ENCODE measurements at places on chromosomes 1 and 21.

DNA sequence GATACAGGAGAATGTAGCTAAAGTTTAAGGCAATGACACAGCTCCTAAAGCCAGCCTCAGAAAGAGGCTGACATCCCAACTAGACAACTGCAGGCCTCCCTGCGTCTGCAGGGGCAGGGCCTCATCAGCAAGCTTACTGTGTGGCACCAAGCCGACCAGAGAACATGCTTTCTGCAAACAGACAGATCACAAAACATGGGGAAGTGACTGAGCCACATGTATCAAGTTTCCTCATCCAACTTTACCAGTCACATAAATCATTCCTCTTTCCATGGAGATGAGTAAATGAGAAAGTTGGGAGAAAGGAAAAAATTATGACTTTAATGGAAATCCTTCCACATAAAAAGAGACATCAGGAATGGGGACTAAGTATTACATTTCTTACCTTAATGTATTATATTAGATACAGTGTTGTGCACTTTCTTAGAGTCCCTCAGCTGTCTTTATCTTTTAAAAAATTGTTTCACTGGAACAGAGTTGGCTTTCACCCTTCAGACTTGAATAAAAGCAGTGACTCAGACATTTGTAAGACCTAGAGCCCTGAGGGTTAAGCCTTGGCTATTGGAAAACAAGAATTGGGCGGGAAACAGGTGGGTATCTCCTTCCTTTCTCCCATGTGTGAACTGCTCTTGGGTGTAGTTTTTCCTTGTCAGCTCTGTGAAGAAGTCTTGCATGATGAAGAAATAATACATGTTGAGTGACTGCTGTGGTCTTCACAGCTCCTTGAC is 305.7 kb upstream of the SNX7 start:
- H3K36me3 ChIP-seq = no peaks in the 10 kb centered on the region
- no peak overlapping the region for H3K4me3 ChIP-seq
- DNase-seq = no peak
- H3K27me3 ChIP-seq = no peaks in the 10 kb centered on the region
- H3K4me1 ChIP-seq = peaks cover 3% of the 10 kb centered on the region
- no peak overlapping the region for H3K27ac ChIP-seq

GRCh38 chr1:59070610-59071009 is 226.3 kb upstream of the FGGY start:
- H3K4me3 ChIP-seq = no peak overlapping the region
- no peaks in the 10 kb centered on the region for H3K36me3 ChIP-seq
- peaks cover 16% of the 10 kb centered on the region for H3K4me1 ChIP-seq
- no peak for DNase-seq
- no peak overlapping the region for H3K27ac ChIP-seq

- H3K27ac ChIP-seq = no peak overlapping the region
- no peaks in the 10 kb centered on the region for H3K27me3 ChIP-seq
- H3K4me3 ChIP-seq = no peak overlapping the region
- no peak for DNase-seq
These were observed 132.8 kb downstream of the TNFSF18 start for GRCh38 chr1:172917972-172918371.

DNA sequence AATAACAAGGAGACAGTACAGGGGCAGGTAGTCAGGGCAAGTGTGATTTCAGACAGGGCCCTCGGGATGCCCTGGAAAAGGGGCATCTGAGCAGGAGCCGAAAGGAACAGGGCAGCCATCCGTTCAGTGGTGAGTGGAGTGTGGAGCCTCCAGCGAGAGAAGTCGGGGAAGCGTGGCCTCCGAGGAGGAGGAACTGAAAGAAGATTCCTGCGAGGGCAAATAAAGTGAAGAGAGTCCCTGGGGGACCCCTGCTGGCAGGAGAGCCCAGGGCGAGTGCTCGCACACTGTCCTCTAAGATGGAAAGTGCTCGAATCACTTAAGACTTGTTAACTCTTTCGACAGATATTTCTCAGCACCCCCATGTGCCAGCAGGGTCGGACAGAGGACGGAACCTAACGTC is 3.5 kb upstream of the UTS2 start:
- no peak overlapping the region for H3K27ac ChIP-seq
- H3K4me3 ChIP-seq = no peak overlapping the region

- peaks cover 17% of the 10 kb centered on the region for H3K27me3 ChIP-seq
- H3K36me3 ChIP-seq = no peaks in the 10 kb centered on the region
These were observed 20.2 kb downstream of the COLGALT2 start for GRCh38 chr1:184017306-184017705.

DNA sequence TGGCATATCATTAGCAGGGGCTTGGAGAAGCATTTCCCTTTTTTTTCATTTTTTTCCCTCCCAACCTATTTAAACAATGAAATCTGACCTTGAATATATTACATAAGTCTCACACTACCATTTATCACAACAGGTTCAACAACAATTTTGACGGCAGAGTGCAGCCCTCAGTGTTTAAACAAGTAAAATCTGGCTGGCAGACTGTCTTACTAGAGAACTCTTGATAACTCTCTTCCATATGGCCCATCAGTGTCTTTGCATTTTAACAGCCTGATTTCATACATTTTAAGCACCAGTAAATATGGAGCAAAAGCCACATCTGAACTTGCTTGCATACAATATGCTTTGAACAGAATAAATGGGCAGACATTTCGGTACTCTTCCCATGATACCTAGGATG is 213.0 kb downstream of the KCTD3 start:
- H3K27ac ChIP-seq = no peak overlapping the region
- no peaks in the 10 kb centered on the region for H3K27me3 ChIP-seq
- no peaks in the 10 kb centered on the region for H3K36me3 ChIP-seq
- H3K4me1 ChIP-seq = peaks cover 22% of the 10 kb centered on the region
- H3K4me3 ChIP-seq = no peak overlapping the region

DNA sequence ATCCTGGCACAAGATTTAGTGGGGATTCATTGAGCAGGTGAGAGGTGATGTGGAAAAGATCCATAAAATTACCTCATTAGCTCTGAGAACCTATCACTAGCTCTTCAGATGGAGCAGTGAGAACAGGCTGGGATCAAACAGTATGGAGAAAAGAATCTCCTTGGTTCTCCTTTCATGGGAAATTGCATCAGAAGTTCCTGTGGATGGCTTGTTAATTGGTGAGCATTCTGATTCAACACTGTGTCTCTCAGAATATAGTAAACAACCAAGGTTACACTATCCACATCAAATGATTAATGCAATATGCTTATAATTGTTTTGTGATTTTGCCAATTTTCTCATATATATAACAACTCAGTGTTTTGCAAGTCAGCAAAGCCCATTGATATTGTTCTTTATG is 8.3 kb upstream of the CD55 start:
- H3K27ac ChIP-seq = no peak overlapping the region
- H3K4me1 ChIP-seq = peaks cover 21% of the 10 kb centered on the region
- H3K36me3 ChIP-seq = no peaks in the 10 kb centered on the region
- no peak for DNase-seq
- H3K4me3 ChIP-seq = no peak overlapping the region

GRCh38 chr1:203095061-203095690 is 9.4 kb upstream of the MYOG start:
- H3K27me3 ChIP-seq = peaks cover 19% of the 10 kb centered on the region
- H3K36me3 ChIP-seq = peaks cover 2% of the 10 kb centered on the region
- DNase-seq = no peak
- no peak overlapping the region for H3K27ac ChIP-seq
- H3K4me3 ChIP-seq = no peak overlapping the region

GRCh38 chr1:96364576-96364975 is 357.0 kb upstream of the PTBP2 start:
- H3K4me3 ChIP-seq = no peak overlapping the region
- peaks cover 3% of the 10 kb centered on the region for H3K4me1 ChIP-seq
- no peaks in the 10 kb centered on the region for H3K36me3 ChIP-seq
- no peaks in the 10 kb centered on the region for H3K27me3 ChIP-seq
- DNase-seq = no peak

DNA sequence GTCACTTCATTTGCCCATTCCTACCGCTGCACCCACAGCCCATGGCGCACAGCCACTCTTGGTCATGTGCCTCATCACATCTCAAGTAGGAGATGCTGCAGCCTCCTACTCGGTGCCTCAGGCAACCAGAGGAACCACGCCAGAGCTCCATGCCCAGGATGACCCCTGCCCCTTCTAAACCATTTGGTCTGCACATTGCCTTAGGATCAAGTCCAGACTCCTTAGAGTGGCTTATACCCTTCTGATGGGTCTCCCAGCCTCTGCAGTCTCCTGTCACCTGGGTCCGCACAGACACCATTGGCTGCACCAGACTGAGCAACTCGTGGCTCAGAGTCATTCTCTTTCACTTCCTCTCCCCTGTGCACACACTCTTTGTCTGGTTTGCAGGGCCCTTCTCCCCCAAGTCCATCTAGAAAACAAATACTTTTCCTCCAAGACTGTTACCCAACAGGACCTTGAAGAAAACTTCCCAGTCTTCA is 2.2 kb upstream of the ADORA3 start:
- DNase-seq = no peak
- peaks cover 7% of the 10 kb centered on the region for H3K4me1 ChIP-seq
- no peak overlapping the region for H3K27ac ChIP-seq
- H3K36me3 ChIP-seq = no peaks in the 10 kb centered on the region

DNA sequence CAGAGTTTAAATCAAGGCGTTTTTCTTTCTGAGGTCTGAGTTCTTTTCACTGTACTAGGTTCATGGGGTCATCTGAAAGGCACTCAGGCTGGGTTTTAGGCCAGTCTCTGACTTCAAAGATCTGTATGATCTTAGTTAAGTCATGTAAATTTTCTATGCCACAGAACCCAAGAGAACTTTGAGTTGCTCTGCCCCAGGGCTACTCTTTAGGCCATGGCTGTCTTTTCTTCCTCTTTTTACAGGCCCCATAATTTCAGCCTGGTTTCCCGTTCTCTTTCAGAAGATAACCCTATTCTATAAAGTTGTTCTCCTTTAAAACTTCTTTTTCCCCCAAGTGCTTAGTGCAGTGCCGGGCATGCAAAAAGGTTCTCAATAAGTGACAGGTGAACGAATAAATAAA is 26.1 kb downstream of the METTL13 start:
- no peaks in the 10 kb centered on the region for H3K4me1 ChIP-seq
- H3K36me3 ChIP-seq = no peaks in the 10 kb centered on the region
- H3K27me3 ChIP-seq = no peaks in the 10 kb centered on the region
- no peak for DNase-seq
